ENCODE measurements at places on chromosomes 7 and 10.

DNA sequence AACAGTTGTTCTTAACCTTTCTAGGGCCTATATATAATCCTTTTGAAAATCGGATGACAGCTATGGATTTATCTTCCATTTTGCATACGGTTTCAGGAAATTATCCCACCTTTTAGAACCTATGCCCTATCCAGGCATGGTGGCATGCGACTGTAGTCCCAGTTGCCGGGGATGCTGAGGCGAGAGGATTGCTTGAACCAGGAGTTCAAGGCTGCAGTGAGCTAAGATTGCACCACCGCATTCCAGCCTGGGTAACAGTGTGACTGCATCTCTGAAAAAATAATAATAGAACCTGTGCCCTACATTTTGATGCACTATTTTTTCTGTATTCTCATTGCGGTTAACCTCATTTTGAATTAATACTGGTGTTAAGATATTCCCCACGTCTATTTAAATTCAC lies 11.6 kb downstream of the CCAR1 start:
- DNase-seq, result no peak

DNA sequence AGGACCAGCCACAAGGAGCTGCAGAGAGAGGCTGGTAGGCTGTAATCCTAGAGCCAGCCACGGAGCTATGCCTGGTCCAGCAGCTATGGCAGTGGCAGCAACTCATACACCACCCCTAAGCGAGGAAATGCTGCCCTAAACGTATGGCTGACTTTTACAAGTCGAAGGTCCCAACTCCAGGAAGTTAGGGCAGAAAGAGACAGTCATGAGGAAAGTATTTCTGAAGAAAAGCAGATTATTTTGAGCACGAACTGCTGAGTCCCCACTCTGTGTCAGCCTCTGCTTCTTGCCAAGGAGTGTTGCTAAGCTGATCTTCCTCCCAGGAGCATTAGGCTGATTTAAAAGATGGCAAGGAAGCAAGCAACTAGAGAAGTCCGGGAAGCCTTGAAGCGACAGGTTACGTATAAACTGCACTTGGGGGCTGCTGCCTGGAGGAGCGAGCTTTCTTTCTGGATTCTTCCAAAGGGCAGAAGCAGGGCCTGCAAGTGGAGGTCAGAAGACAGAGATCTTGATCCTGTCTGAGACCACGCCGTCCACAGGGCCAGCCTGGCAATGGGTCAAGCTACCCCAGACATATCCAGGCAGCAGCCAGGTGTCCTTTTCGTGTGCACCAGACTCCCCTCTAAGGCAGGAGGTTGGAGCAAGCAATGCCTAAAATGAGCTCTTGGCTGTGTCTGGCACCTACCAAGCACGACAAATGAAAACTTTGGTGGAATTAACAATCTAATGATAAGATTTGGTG lies 39.4 kb downstream of the PLXNA4 start:
- DNase-seq, result no peak

DNA sequence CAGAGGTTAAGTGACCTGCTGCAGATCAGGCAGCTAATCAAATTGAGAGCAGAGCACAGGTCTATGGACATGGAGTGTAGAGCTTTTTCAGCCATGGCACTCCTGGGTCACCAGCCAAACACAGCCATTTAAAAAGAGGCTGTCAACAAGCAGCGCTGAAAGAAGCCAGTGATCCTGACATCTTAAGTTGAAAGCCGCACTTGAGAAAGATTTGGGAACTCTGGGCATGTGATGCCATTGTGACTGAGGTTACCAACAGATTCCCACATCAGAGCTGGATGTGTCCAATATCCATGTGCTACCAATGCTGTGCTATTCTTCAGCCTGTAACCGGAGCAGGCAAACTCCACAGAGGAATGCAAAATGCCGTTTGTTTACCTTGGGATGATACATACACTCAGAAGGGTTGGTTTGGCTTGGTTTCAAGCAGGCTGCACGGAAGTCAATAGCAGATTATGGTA lies 56.2 kb upstream of the ABLIM1 start:
- DNase-seq, result no peak

- no peak for DNase-seq
Observed at GRCh38 chr7:25116621-25117020, 8.4 kb downstream of the CYCS start.

DNA sequence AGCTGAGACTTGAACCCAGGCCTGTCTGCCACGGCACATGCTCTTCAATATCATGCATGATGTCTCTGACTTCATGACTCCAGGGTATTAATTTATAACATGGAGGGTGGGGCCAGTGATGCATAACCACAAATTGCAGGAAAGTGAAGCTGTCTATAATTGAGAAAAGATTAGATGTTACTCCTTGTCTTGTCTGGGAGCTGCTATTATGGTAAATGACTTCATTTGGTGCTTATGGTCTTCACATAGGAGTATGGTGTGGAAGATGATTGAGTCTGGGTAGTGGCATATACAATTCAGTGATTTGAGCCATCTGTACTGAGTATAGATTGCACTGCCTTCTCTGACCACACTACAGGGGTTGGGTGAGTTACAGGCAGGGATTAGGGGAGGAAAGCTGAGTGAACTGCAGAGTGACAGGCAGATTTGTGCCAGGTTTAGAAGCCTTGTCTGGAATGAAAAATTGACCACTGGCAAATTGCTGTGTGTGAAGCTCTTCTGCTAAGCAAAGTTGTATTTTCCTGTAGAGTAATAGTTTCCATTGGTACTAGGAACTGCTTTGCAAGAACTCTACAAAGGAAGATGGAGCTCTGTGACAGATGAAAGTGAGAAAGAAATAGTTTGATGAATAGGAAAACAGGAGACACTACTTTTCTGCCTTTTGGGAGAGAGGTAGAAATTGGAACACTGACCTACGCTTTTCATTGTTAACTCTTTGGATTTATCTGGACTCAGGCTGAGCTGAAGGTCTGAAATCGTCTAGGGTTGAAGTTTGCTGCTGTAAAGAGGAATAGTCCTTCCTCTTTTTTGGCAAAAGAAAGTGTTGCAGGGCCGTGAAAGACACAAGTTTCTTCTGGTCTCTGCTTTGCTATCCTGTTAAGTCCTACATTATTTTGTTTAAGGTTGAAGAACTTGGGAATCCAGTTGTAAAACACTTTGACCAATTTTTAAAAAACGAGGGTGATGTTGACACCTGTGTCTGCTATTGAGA lies 2.7 kb downstream of the SND1 start:
- DNase-seq, result no peak

- no peak for DNase-seq
Observed at GRCh38 chr7:28580665-28581064, 168.3 kb downstream of the CREB5 start.

DNA sequence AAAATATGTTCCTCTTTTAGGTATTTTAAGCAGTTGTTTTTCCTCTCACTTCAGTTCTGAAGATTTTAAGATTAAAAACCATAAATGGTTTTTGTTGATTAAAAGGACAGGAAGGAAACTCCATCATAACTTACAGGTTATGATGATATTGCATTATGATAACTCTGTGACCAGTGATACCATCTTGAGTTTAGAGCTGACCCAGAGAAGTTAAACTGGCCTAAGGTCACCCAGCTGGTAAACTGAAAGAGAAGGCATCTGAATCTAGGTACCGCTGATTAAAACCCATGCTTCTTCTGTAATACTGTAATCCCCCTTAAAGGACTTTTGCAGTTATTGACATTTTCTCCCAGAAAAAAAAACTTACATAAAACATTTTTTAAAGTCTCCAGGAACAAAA lies 29.6 kb downstream of the LOXL4 start:
- DNase-seq, result no peak

DNA sequence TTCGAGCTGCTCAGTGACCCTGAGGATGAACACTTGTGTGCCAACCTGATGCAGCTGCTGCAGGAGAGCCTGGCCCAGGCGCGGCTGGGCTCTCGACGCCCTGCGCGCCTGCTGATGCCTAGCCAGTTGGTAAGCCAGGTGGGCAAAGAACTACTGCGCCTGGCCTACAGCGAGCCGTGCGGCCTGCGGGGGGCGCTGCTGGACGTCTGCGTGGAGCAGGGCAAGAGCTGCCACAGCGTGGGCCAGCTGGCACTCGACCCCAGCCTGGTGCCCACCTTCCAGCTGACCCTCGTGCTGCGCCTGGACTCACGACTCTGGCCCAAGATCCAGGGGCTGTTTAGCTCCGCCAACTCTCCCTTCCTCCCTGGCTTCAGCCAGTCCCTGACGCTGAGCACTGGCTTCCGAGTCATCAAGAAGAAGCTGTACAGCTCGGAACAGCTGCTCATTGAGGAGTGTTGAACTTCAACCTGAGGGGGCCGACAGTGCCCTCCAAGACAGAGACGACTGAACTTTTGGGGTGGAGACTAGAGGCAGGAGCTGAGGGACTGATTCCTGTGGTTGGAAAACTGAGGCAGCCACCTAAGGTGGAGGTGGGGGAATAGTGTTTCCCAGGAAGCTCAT lies 1.1 kb downstream of the DDIT4 start:
- DNase-seq, result peak; percentile 32

GRCh38 chr10:79196470-79197461 lies 128.0 kb downstream of the ZMIZ1 start:
- DNase-seq, result peak; percentile 56

DNA sequence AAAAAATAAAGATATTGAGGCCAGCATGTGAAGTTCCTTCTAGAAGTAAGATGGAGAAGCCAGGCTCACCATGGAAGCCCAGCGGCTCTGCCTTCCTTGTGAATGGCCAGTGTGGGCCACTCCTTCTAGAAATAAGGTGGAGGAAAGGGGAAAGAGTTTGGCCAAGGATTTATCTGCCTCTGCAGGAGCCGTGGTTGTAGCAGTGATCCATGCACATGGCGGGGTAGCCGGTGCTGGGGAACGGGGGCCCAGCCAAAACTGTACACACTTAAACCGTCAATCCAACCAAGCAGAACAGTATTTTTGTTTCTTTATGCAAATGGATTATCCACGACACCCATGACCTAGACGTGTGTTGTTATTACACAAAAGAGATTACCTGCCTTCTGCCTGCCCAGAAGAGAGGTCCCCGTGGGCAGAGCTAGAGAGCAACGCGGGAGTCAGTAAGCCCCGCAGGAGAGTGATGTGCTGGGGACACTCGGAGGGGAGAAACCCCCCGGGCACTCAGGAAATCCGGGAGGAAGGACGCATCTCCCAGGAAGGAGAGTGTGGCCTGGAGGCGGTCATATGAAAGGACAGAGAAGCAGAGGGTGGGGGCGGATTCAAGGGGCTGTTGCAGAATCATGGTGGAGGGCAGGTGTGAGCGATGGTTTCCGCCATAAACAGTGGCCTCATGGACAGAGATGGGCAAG lies 218.4 kb upstream of the PPP2R2D start:
- DNase-seq, result no peak

DNA sequence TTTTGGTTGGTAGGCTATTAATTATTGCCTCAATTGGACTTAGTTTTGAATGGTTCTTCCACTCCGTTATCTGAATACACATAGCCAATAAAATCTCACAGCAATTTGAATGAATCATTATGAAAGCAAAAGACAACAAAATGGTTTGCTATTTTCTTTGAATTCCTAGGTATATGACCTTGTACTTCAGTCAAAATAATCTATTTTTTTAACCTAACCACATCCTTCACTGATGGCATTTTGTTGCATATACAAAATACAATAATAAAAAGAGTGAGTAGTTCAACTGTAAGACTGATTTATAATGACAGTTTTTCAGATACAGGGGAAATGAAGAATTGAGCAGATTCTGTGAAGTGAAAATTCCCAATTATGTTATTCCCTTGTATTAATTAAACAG lies 433.1 kb downstream of the HTR7 start:
- DNase-seq, result no peak

- DNase-seq, result no peak
Observed at GRCh38 chr7:150307129-150307528, 16.0 kb upstream of the LRRC61 start.

GRCh38 chr7:28573651-28574301 lies 161.5 kb downstream of the CREB5 start:
- DNase-seq, result peak; percentile 75

- DNase-seq, result no peak
Observed at GRCh38 chr7:154777023-154777422, 225.9 kb downstream of the PAXIP1 start.

GRCh38 chr7:47893721-47894365 lies 54.4 kb downstream of the PKD1L1 start:
- DNase-seq, result no peak

DNA sequence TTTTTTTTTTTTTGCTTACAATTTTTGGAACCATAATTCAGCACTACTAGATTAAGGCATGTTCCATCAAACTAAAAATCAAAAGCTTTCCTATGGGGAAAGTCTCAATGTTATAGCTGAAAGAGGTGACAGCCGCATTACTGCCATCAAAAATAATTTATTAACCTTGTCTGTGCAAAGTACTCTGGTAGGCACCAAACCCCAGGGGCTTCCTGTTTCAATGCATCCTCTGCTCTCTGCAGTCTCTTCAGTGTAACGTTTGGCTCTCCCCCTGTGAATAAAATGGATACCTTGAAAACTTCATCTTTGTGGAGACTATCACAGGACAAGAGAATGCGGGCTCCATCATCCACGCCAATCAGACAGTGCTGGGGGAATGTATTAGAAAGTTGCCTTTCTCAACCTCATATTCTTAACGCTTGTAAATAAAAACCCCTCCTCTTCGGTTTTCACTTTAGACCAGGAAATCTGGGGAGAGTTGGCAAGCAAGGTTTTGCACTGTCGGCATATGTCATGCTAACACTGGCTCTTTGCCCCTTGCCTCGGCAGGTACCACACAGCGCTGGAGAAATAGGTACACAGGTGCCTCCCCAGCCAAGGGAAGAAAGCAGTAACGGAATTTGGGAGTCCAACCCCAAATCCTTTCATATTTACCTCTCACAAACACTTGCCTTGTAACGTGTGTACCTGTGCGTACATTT lies 1.6 kb upstream of the NRG3 start:
- DNase-seq, result no peak

GRCh38 chr7:73888959-73889358 lies 28.0 kb downstream of the TMEM270 start:
- DNase-seq, result no peak

- DNase-seq, result no peak
Observed at GRCh38 chr10:110811791-110812581, 59.7 kb upstream of the PDCD4 start.

GRCh38 chr10:92278996-92279696 lies 11.7 kb downstream of the CPEB3 start:
- DNase-seq, result no peak

GRCh38 chr10:128326251-128326650 lies 200.0 kb upstream of the MKI67 start:
- no peak for DNase-seq

DNA sequence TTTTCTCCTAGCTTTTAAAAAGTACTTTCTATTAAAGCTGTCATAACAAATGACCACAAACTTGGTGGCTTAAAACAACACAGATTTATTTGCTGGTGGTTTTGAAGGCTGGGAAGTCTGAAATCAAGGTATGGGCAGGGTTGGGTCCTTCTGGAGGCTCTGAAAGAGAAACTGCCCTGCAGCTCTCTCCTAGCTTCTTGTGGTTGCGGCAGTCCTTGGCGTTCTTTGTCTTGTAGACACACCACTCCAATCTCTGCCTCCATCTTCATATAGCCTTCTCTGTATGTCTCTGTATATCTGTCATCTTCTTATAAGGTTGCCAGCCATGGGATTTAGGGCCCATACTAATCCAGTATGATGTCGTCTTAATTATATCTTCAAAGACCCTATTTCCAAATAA lies 79.4 kb upstream of the PRR15 start:
- DNase-seq, result no peak

- no peak for DNase-seq
Observed at GRCh38 chr10:129048513-129048912, 418.5 kb upstream of the MGMT start.

- DNase-seq, result no peak
Observed at GRCh38 chr10:128713874-128714570, 587.8 kb upstream of the MKI67 start.

Data from NCI-H774 (cell line).